Left kidney (tissue), 8 donors: ENCODE measurements at places on chromosomes 2 and 18. TPM values are rescaled to one million over a fixed set of nuclear protein-coding genes. Genes with fewer than 3 reads are reported as not detected.

GRCh38 chr2:181164699-181165098, 184.3 kb downstream of the UBE2E3 start:
- no peak for DNase-seq

- DNase-seq, result no peak
Measured at GRCh38 chr2:112722816-112723546, 2.2 kb downstream of the NT5DC4 start.

DNA sequence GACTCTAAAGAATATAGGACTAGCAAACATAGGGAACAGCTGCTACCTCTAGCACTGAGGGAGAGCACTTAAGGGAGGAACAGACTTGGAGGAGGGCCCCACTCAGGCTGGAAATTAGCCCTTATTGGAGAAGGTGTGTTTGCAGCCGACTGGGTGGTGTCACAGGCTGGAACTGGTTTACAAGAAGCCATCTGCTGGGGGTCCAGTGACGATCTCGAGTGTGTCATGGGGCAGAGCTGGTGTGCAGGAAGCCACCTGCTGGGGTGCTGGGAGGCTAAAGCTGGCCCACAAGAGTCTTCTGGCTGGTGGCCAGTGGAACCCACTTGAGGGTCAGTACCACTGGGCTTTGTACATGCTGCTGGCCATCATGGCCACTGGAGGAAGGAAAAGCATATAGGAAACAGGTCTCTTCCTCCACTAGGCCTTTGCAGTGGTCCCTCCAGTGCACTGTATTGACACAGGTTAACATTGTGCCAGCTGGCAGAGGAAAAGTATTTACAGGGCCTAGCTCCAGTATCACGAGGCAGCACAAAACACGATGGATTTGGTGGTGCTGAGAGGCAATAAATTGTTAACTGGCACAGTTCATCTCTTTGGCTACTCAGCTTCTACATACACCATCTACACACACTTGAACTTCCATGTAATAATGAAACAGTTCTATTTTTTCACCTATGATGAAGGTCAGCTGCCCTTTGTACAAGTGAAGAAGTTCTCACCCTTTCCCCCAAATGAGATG, 43.6 kb downstream of the MAP3K20 start:
- no peak for DNase-seq

DNA sequence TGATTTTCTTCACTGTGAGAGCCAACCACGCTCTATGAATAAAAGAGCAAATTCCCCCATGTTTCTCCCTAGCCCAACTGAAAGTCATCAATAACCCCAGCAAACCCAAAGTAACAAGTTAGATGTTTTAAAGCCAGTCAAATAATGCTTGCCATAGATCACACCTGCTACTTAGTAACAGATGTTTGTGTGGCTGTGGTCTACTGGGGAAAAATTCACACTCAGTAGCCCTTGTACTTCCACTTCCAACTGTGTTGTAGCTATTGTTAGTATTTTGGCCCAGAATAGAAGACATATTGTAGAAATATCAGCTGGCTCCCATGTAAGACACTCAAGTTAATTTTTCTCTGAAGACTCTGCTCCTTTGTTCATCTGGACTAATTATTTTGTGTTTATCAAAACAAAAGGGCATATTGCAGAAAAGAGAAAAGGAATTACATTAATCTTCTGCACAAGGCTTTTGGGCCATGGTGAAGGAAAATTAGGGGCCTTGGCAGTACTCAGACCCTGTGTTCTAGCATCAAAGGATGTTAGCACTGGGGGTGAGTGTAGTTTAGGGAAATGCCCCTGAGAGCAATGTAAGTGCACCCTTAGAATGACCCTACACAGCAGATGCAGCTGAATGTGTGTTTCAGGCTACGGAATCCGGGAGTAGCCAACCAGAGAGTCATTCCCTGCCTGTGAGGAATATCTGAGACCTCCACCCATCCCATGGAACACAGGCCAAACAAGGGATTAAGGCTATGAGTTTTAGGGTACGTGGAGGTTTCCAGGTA, 521.9 kb downstream of the EPHA4 start:
- DNase-seq, result no peak

Gene ACOXL
- polyA plus RNA-seq, result 1.1 TPM

DNA sequence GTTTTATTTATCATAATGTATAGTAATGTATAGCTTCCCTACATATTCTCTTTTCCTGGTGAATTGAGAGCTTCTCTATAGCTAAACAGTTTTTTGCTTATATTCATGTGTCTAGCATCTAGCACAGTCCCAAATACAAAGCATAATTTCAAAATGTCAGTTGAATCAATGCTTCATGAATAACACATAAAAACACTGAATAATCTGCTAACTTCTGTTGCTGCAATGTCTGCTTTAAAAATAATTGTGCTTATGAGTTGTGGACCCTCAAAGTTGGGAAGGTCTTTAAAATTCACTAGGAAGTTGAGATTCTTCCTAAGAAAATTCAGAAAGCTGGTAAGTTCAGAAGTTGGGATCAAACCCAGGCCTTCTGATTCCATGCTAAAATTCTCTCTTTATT, 600.9 kb upstream of the FAM98A start:
- no peak for DNase-seq
